ENCODE measurements at places on chromosomes 4 and X.

GRCh38 chrX:38516196-38516774 is 45.1 kb upstream of the TSPAN7 start:
- DNase-seq: no peak

GRCh38 chr4:113411496-113411938 is 350.0 kb downstream of the CAMK2D start:
- peak; percentile 83 for DNase-seq

GRCh38 chr4:177408023-177408422 is 34.2 kb downstream of the AGA start:
- no peak for DNase-seq

- peak; percentile 95 for DNase-seq
Observed at GRCh38 chr4:101977076-101977475, 186.5 kb downstream of the BANK1 start.

GRCh38 chrX:43973249-43974099 is at the start of gene NDP:
Gene NDP (minus strand): TSS chrX:43973390. CDS start chrX:43958645, 14,745 bp downstream.
- no peak for DNase-seq

DNA sequence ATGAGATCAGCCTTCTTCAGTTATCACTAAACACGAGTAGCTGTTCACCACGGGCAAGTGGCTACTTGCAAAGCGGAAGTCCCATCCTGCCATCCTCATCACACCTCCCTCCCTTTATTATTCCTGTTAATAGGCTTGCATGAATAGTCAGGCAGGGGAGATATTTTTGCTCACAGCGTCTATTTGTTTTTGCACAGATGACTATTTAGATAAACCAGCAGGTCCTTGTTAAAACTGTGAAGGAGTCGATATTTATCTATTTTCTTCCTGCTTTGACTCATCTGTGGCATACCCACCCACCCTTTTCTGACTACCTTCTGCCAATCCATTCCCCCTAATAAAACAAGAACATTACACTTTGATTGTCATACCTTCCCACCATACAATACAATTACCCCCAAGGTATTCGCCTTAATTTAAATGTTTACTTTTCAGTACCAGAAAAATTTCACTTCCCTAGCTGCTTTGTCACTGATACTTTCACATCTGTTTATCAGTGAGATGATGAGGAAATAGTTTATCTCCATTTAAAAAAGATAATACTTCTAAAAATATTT is 96.6 kb upstream of the BANK1 start:
- DNase-seq: no peak

DNA sequence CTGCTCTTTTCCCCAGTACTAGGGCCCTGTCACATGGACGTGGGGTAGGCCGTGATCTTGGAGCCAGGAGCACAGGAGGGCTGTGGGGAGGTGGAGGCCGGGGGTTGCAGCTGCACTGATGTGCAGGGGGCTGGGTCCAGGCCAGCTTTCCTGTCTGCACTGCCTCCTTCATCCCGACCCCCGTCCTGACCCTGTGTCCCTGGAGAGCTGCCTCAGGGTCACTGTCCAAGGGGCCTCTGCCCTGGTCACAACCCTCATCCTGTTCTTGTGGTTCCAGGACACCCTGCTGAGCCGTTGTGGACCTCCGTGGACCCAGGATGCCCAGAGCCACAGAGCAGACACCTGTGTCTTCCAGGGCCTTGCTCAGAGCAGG is 91.7 kb upstream of the ADRA2C start:
- no peak for DNase-seq

- DNase-seq: peak; percentile 0
Observed at GRCh38 chrX:105167233-105167632, 53.3 kb downstream of the TEX13A start.

DNA sequence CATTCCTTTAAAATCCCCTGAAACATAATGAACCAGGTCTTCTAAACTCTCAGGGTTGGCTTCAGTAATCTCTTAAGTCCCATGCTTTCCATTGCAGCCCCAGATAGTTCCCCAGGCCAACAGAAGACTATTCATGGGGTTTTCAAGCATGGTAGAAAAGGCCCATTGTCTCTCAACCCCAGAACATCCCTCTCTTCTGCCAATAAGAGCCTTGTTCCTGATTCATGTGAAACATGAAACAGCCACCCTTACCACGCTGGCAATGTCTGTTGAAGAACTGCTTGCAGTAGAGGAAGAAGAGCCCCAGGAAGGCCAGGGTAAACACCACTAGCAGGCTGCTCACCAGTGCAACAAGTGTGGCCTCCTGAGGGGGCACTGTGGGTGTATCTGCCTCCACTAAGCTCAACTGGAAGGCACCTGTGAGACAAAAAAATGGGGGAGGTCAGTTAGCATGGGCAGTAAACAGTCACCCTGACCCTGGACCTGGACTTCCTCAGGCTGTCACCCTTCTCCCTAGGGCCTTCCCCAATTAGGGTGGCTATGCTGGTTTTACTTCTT is 36.4 kb downstream of the EDA2R start:
- DNase-seq: no peak

DNA sequence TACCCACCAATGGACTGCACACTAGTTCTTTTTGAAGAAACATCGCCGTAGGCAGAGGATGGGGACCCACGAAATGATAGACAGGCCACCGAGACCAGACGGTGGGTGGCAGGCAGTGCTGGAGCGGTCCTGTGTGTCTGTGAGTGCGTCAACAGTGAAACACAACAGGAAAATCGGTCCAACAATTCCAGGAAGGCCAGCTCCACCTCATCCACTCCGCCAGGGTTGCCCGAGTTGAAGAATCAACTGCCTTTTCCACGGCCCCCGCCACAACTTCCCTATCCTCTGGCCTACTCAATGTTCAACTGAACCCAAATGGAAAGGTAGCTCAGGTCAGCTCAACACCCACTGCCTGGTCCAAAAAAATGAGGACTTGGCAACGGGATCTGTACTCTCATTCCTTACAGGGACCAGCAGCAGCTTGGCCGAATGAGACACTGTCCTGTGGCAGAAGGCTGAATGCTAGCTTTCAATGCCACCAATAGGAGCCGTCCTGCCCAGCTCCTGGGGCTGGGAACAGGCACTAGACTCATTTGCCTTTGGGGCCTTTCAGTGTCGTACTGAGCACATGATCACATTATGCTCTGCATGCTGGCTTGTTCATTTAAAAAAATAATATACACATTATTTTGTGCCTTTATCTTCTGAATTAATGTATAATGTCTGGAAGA is 43.5 kb downstream of the MID1 start:
- no peak for DNase-seq

GRCh38 chrX:65750674-65751469 is 83.4 kb downstream of the MSN start:
- no peak for DNase-seq

DNA sequence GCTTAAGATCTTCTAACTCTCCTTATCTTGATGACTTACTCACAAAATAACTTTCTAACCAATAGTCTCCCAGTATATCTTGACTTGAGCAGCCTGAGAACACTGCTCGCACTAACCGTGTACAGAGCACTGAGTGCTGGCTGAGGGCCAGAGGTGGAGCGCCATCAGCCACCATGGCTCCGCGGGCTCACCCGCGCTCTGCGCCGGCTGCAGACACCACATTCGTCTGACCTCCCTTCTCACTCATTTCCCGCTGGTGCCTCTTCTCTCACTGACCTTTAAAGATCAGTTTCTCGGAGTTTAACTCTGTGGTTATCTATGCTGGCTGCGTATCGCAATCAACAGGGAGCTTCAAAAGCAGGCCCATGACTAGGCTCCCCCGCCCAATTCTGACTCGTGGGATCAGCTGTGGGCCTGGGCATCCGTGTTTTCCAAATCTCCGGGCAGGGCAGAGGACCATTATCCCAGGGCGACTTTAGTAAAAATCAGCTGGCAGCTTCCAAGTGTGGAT is 78.6 kb downstream of the HAUS3 start:
- no peak for DNase-seq

DNA sequence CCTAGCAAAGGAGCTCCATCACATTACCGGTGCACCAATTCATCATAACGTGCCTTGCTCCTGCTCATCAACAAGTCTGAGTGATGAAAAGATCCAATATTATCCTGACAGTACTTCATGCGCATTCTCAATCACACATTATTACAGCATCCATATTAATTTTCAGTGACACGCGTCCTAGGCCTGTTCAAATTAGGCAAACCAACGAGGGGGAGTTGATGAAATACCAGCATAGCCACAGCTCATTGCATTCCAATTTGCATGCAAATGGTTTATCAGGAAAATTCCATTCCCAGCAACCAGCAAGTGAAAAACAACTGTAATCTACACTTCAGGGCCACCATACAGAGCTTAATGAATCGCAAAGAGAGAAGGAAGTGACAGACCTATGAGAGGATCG is 236.9 kb downstream of the DCLK2 start:
- no peak for DNase-seq

DNA sequence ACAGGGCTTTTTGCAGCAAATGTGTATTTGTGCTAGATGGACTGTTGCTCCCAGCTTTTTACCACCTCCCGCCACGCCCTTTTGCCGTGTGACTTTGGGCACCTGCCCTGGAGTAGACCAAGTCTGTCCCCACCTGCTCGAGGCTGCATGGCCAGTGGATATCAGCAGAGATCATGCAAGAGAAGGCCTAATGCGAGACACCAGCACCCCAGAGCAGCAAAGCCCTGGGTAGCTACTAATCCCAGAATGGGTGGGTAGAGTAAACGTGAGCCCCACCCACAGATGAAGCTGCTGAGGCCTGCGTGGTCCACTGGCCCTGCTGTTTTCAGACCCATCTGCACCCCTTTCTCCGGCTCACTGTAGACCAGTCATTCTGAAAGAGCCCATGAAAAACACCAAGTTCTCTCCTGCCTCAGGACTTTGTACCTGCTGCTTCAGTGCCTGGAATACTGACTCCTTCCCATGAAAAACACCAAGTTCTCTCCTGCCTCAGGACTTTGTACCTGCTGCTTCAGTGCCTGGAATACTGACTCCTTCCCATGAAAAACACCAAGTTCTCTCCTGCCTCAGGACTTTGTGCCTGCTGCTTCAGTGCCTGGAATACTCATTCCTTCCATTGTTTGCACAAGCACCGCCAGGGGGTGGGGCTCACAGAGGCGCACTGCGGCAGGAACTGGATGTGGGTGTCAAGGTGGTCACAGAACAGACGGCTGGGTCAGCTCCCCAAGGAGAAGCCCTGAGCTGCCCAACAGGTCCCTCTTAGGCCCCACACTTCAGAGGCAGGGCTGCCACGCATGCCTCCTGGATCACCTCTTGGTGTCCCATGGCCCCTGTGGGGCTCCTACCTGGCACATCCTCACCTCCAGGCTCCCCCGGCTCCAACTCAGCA is 5.1 kb upstream of the TNIP2 start:
- DNase-seq: no peak

DNA sequence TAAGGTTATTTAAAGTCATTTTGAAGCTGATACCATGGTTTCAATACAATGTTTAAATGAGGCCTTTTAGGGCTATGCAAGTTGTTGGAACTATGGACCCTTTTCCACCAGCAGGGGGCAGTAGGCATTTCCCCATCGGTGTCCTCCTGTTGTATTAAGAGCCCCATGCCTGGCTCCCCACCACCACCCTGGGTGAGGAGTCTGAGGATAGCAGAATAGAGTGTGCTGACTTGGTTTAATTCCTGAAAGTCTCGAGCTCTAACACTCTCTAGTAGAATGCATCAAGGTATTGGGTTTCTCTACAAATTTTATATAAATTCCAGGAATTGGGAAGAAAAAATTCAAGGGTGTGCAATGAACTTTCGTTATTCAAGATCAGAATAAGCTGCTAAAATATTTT is 234.8 kb upstream of the JADE1 start:
- DNase-seq: no peak

DNA sequence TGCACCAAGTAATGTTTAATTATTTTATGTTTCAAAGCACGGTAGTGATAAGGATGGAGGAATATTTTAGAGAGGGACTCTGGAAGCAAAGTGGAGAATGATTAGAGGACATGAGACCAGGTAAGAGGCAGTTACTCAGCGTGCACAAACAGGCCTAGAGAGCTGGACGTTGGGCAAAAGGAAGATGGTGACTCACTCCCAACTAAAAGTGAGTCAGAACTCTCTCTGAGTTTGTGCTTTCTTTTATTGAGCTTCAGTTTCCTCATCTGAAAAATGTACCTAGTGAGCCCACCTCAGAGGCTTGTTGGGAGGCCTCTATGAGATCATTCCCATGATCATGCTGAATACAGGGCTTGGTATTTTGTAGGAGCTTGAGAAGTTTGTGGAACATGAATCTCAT is 1.6 kb upstream of the ZC4H2 start:
- no peak for DNase-seq

DNA sequence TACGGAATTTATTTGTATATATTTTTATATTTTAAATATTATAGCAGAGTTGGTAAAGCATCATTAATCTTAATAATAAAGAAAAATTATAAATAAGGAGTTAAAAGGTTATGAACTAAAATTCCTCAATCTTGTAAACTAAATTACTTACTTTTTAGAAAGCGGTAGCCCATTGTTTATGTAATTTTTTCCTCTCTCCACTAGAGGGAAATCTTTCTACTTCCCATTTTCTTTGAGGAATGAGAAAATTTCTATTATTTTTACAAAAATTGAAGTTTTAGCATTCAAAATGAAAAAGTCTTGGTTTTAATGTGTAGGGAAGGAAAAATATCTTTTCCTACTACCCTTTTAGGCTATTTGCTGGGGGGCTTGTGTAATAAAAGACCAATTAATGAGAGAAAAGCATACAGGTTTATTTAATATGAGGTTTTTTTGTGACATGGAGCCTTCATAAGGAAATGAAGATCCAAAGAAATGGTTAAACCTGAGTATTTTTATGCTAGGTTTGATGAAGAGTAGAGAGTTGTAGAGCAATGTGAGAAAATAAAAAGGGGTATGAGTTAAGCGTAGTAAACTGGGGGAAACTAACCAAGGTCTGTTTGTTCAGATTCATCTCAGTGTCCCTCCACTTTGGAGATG is 68.7 kb upstream of the ADAD1 start:
- no peak for DNase-seq

GRCh38 chr4:24753519-24753918 is 41.9 kb upstream of the SOD3 start:
- DNase-seq: no peak

GRCh38 chr4:9971711-9972110 is 49.6 kb downstream of the SLC2A9 start:
- DNase-seq: no peak

DNA sequence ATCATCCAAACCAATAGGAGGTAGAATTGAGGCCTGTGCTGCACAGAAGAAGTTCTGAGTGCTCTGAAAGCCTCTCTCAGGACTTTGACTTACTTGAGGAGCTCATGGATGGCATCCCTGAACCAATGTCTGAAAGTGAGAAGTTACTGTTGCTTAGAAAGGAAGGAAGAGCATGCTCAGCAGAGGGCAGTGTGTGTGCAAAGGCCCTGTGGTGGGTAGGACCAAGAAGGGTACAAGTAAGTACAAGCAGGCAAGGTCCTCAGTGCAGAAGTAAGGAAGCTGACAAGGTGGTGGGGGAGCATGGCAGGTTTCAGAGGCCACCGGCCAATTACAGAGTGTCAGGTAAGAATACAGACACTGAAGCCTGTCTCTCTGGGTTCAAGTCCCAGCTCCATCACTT is 31.4 kb upstream of the LGI2 start:
- DNase-seq: no peak

- no peak for DNase-seq
Observed at GRCh38 chr4:174061026-174061425, 222.4 kb downstream of the FBXO8 start.

GRCh38 chr4:41538887-41539498 is 1.0 kb downstream of the LIMCH1 start:
- no peak for DNase-seq

- DNase-seq: no peak
Observed at GRCh38 chr4:150402871-150403272, 179.1 kb upstream of the MAB21L2 start.

- no peak for DNase-seq
Observed at GRCh38 chrX:150337026-150337425, 26.1 kb upstream of the MAMLD1 start.

Data from astrocyte of the cerebellum (primary cell).